ENCODE measurements at places on chromosomes 16 and 17.

DNA sequence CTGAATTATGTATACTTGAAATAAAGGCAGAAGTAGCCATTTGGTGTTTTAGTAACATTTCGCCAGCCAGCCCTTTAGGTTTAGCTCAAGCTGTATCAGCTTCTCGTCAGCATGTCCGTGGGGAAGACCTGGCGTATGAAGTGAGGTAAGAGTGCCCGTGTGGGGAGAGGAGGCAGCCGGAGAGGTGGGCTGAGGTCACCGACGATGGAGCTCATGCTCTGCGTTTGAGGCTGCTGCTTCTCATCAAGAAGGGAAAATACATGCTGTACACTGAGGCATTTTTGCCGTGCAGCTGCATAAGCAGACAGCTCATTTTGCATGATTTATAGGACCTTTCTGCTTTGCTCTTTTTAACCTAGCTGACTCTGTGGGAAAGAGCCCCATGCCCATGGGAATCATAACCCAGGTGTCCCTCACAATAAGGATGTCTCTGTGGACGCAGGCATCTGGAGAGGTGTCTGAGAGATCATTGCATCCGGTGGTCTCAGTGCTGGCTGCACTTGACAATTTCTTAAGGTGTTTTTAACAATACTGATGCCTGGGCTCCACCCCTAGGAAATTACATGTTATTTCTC, 179.1 kb downstream of the ABCC12 start:
- DNase-seq: no peak

DNA sequence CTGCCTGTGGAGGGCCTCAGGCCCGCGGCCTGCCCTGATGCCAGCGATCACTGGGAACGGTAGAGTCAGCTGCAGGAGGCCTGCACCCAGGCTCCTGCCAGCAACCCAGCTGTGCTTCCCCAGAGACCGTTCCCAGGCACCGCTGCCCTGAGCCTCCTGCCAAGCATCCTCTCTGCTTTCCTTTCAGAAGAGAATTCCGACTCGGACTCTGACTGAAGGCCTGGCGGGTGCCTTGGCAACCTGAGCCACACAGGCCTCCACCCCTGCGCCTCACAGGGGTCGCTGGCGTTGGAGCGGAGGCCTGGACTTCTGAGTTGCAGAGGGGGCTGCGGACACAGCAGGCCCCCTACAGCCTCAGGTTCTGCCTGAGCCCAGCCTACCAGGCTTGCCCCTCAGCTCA, 7.9 kb downstream of the CMTM3 start:
- DNase-seq: no peak

GRCh38 chr17:5819921-5820685, 235.8 kb upstream of the NLRP1 start:
- DNase-seq: no peak

- no peak for DNase-seq
These were observed 13.1 kb downstream of the TEKT5 start for GRCh38 chr16:10681310-10682308.

- no peak for DNase-seq
These were observed 80.9 kb upstream of the ZNF423 start for GRCh38 chr16:49936791-49937190.
